ENCODE measurements at places on chromosomes 5 and 9. TPM values are rescaled to one million over a fixed set of nuclear protein-coding genes. Genes with fewer than 3 reads are reported as not detected.

DNA sequence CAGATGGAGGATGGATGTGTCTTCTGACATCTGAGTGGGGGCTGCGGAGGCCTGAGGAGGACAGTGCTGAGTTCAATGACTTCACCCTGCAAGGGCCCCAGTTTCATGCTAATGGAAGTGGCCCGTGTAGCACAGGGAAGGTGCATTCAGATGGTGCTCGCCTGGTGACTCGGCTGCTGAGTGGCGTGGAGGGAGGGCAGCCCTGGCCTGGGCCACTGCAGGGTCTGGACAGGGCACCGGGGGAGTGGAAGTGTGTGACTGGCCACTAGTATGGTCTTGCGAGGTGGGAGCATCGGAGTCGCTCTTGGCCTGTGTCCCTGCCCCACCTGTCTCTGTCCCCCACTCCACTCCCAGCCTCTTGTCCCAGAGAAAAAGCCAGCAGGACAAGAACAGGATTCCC is 1.7 kb upstream of the SLC9A3 start:
- peaks cover 13% of the 10 kb centered on the region for H3K4me1 ChIP-seq
- no peak overlapping the region for H3K4me3 ChIP-seq
- peaks cover 68% of the 10 kb centered on the region for H3K27me3 ChIP-seq
- H3K27ac ChIP-seq, result no peak overlapping the region
- DNase-seq, result peak; percentile 84

- H3K27ac ChIP-seq, result peak within 1 kb of the TSS; percentile 83
- no peak for DNase-seq
- H3K27me3 ChIP-seq, result no peaks in the 10 kb centered on the region
- peak within 1 kb of the TSS; percentile 72 for H3K4me3 ChIP-seq
Measured at GRCh38 chr9:126860077-126860756, at the start of gene ZBTB34. ZBTB34 (plus strand) TSS chr9:126860639; CDS start chr9:126879400, 18,761 bp downstream.

GRCh38 chr5:42121401-42121800 is 196.3 kb downstream of the FBXO4 start:
- no peak overlapping the region for H3K4me3 ChIP-seq
- no peaks in the 10 kb centered on the region for H3K27me3 ChIP-seq
- no peak overlapping the region for H3K27ac ChIP-seq
- H3K4me1 ChIP-seq, result no peaks in the 10 kb centered on the region

- peaks cover 3% of the 10 kb centered on the region for H3K4me1 ChIP-seq
- H3K27me3 ChIP-seq, result no peaks in the 10 kb centered on the region
- no peak overlapping the region for H3K4me3 ChIP-seq
- no peak for DNase-seq
Measured at GRCh38 chr5:113364466-113364865, 70.3 kb downstream of the TSSK1B start.

GRCh38 chr5:123505633-123506032 is 6.3 kb upstream of the CSNK1G3 start:
- peak overlapping the region; percentile 53 for H3K27ac ChIP-seq
- peaks cover 3% of the 10 kb centered on the region for H3K4me1 ChIP-seq
- DNase-seq, result no peak
- no peaks in the 10 kb centered on the region for H3K36me3 ChIP-seq

DNA sequence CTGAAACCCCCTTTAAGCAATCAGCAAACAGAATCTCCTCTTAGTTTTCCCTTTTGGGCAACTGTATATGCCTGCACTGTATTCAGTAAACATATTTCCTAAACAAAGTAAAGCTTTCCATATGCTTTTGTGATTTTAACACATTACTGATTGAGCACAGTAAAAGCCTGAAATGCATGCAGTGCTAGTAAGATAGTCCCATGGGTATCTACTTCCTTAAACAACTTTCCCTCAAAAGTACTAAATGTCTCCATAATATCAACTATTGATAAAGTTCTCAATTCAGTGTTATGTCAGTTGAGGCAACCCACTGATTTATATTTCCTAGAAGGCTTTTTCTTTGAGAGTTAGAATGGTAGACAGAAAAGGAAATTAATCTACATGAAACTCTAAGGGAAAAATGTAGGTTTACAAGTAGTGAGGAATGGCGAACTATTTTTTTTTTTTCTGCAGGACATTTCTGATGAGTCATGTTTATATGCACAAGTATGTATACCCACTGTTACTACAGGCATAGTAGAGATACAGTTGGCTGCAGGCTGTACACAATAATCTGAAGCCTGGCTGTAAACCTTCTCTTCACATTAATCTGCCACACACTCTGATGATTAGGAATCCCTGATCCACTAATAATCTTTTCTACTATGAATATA is 31.2 kb upstream of the CEP120 start:
- DNase-seq, result no peak
- H3K36me3 ChIP-seq, result no peaks in the 10 kb centered on the region
- peaks cover 5% of the 10 kb centered on the region for H3K4me1 ChIP-seq

- DNase-seq, result no peak
- H3K4me3 ChIP-seq, result no peak overlapping the region
- peaks cover 50% of the 10 kb centered on the region for H3K4me1 ChIP-seq
- H3K27me3 ChIP-seq, result no peaks in the 10 kb centered on the region
- no peak overlapping the region for H3K27ac ChIP-seq
- H3K36me3 ChIP-seq, result no peaks in the 10 kb centered on the region
Measured at GRCh38 chr5:15789642-15790041, 289.7 kb downstream of the FBXL7 start.

DNA sequence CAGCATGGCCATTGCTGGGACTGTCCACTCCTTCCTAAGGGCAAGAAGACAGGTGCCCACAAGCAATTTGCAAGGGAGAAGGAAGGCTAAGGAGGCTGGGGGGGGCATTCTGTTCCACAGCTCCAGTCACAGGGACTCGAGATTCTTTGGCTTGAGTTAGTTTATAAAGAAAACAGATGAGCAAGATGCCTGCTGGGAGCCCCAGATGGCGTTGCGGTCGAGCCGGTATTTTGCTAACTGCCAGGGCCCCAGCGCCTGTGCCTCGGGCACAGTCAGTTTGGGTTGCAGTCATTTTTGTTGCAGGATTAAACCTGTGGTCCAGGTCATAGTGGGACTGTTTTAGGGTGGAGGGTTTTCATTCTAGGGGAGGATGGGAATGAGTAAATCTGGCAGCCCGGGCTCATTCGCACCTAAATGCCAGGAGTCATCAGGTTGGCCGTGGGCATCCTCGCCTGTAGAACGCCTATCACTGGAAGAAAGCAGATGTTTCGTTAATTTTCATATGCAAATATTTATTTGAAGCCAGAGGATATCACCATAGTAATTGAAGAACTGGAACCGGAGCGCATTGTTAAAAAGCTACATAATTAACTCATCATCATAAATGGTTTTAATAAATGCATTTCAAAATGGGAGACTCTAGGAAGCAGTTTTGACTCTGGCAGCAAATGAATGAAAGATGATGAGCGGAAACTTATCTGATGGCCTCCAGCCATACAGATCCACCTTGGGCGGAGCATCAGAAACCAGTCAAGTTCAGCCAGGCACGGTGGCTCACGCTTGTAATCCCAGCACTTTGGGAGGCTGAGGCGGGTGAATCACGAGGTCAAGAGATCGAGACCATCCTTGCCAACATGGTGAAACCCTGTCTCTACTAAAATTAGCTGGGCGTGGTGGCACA is 87.1 kb upstream of the FCN2 start:
- H3K27me3 ChIP-seq, result no peaks in the 10 kb centered on the region
- peaks cover 50% of the 10 kb centered on the region for H3K4me1 ChIP-seq
- DNase-seq, result no peak
- peaks cover 56% of the 10 kb centered on the region for H3K36me3 ChIP-seq
- peak overlapping the region; percentile 3 for H3K4me3 ChIP-seq

DNA sequence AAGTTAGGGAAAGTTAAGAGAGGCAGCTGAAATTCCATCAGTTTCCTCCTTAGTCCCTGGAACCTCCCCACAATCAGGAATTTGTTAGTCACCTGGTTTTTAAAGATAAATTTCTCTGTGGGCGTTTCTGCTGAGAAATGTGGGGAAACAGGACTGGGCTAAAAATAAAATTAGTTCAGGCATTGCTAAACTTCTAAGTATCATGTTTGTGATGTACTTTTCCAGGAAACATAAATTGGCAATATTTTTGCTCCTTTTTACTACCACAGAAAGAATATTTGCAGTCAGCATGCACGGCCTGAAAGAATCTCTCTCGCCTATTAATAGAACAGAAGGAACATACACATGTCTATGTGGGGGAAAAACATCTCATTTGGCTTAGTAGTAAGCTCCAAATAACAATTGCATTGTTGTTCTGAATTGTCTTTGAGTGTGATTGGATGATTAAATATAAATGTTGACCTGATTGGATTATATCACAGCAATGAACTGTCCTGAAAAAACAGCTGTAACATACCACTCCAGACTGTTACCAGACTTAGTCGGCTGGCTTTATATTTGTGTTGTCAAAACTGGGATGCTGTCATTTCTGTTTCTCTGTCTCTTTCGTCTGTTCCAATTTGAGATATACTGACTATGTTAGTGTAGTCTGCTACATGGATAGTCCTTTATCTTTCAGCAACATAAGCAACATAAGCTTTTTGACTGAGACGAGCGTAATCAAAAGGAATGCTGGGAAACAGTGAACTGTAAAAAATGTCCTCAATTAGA is 12.9 kb downstream of the TJP2 start:
- no peak for DNase-seq
- no peaks in the 10 kb centered on the region for H3K27me3 ChIP-seq
- no peak overlapping the region for H3K4me3 ChIP-seq
- no peaks in the 10 kb centered on the region for H3K36me3 ChIP-seq
- peaks cover 35% of the 10 kb centered on the region for H3K4me1 ChIP-seq

DNA sequence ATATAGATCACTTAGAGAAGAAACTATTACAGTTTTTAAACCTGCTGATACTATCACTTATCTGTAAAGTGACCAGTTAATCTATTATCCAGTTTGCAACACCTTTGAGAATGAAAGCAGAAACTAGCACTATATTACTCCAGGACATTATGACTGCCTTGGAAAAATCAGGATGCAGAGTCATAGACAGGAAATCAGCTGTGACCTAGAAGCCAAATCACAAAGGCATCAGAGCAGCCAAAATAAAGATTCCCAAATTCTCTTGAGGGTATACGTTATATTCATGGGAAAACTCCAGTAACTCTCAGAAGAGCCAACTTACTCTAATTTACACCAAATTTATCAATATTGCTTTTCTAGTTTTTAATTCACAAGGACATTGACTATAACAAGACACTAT is 49.9 kb downstream of the CDO1 start:
- no peak overlapping the region for H3K4me3 ChIP-seq
- no peak overlapping the region for H3K27ac ChIP-seq
- no peak for DNase-seq
- H3K27me3 ChIP-seq, result no peaks in the 10 kb centered on the region

GRCh38 chr5:16935231-16936149 is 598 bp downstream of the MYO10 start:
- peak overlapping the region; percentile 90 for H3K27ac ChIP-seq
- peaks cover 22% of the 10 kb centered on the region for H3K27me3 ChIP-seq
- peaks cover 47% of the 10 kb centered on the region for H3K4me1 ChIP-seq
- no peaks in the 10 kb centered on the region for H3K36me3 ChIP-seq
- peak overlapping the region; percentile 93 for H3K4me3 ChIP-seq
- no peak for DNase-seq

- no peak overlapping the region for H3K27ac ChIP-seq
- no peaks in the 10 kb centered on the region for H3K36me3 ChIP-seq
- H3K4me1 ChIP-seq, result peaks cover 5% of the 10 kb centered on the region
- peaks cover 4% of the 10 kb centered on the region for H3K27me3 ChIP-seq
- no peak overlapping the region for H3K4me3 ChIP-seq
Measured at GRCh38 chr5:137858954-137859353, 8.7 kb upstream of the MYOT start.

DNA sequence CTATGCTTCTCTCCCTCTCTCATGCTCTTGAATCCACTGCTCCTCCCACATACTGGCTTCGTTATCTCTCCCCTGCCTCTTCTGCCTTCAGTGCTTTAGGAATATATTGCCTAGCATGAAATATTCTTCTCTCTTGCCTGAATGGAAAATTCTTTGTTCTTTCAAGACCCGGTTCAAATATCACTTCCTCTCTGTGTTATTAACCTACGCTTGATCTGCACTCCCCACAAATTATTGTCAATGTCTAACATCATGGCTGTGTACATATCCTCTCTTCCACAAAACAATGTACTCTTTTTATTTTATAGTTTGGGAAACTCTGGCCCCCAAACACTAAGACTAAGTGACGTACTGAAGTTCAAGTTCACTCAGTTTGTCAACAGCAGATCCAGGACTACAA is 211.0 kb downstream of the SEC61B start:
- no peak for DNase-seq
- no peak overlapping the region for H3K4me3 ChIP-seq
- no peaks in the 10 kb centered on the region for H3K36me3 ChIP-seq
- peak overlapping the region; percentile 39 for H3K27ac ChIP-seq

DNA sequence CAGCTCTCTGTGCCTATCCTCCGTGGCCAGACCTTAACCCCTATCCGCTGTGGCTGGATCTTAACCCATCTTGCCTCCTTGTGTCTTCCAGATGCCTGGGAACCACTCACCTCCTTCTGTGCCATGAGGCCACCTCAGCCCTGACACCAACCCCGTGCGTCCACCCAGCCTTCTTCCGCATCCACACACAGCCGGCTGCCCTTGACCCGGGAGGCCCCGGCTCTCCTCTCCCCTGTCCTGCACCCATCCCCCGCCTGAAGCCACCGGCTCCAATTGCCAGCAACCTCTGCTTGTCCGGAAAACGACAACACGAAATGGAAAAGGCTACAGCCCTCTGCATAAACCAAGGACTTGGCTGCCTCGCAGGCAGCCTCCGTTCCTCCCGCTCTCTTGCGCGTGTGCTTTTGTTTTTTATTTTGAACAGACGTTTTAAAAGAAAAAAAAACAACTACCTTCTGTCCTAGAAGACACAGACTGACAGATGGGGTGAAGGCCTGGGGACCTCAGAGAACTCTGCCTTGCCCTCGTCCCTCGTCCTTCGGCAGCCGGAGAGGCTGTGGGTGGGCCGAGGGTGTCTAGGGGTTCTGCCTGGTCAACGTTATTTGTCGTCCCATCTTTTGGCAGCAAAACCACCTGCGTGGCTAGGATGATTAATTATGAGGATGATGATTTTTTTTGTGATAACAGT is 32.5 kb upstream of the HMCN2 start:
- H3K4me3 ChIP-seq, result no peak overlapping the region
- no peak overlapping the region for H3K27ac ChIP-seq
- H3K36me3 ChIP-seq, result peaks cover 14% of the 10 kb centered on the region
- DNase-seq, result peak; percentile 88

- no peak overlapping the region for H3K27ac ChIP-seq
- no peaks in the 10 kb centered on the region for H3K4me1 ChIP-seq
- no peak for DNase-seq
- peaks cover 2% of the 10 kb centered on the region for H3K27me3 ChIP-seq
Measured at GRCh38 chr5:13553896-13554295, 390.6 kb downstream of the DNAH5 start.

GRCh38 chr9:78601957-78602565 is 305.1 kb downstream of the PSAT1 start:
- DNase-seq, result no peak
- H3K4me1 ChIP-seq, result peaks cover 30% of the 10 kb centered on the region
- no peak overlapping the region for H3K27ac ChIP-seq

OCLN gene
- total RNA-seq, result 3.2 TPM

OXCT1 gene
- total RNA-seq, result 96.2 TPM

SLC46A2 gene
- not detected for total RNA-seq

GHR gene
- total RNA-seq, result 5.4 TPM

TMEM215 gene
- not detected for total RNA-seq

FOXD4 gene
- 0.44 TPM for total RNA-seq
